ENCODE measurements at places on chromosomes 3 and 15.

DNA sequence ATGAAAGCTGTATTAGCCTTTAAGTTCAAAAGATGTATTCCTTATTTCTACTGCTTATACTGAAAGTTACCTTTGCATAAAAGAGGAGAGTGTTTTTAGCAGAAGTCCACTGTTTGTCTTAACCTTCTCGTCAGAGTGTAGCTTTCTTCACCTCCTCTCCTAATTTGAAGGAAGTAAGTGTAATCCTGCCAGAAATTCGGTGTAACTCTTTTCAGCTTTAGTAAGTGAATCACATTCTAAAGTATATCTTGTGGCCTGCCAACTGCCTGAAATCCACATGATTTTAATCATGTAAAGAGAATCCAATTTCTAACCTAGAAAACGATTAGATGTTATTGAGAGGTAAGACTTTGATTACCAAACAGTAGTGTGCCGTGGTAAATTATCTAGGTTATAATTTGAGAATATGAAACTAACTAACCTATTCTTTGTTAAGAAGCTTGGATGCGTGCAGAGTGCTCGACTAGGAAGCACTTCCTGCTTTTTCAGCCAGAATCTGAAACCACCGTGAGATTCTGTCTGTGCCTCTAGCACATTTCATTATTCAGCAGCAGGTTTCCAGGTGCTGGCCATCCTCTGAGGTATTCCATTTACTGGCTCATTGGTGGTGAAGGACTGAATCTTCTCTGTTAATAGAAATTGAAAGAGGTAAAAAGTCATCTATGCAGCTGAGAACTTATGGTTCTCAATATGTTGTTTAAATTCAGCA is 7.5 kb downstream of the GYG1 start:
- no peak for DNase-seq

GRCh38 chr15:50112488-50113186 is 6.4 kb downstream of the ATP8B4 start:
- no peak for DNase-seq

GRCh38 chr3:184228376-184229137 is 828 bp upstream of the VWA5B2 start:
- no peak for DNase-seq

DNA sequence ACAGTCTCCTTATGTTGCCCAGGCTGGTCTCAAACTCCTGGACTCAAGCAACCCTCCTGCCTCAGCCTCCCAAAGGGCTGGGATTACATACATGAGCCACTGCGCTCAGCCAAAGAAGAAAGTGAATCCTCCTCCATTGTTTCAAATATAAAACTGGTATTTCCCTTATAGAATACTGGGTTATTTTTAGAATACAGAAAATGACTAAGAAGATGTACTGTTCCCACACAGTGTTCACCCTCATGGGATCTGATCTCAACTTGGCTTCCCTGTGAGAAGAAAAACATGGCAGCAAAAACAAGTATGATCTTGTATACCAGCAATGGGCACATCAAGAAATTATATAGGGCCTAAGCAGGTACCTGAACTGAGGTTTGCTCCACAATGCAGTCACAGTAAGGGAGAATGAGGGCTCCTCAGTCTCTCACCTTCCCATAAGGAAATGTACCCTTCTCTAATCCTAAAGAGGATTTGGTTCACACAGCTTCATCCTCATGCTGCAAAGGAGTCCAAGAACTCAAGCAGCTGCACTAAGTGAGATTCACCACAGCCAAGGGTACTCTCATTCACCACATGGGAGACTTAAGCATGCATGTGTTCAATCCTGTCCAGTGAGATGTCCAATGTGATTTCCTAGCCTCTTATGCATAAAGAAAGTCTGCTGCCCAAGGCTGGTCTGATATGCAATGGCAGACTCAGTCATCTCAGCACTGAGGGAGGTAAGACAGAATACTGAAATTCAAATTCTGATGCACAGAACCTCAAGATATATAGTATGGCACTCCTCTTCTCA is 25.8 kb downstream of the USP4 start:
- no peak for DNase-seq

- DNase-seq: no peak
These were observed 32.8 kb downstream of the CFAP20DC start for GRCh38 chr3:59016930-59017616.

GRCh38 chr3:182729903-182730674 is 63.2 kb upstream of the ATP11B start:
- no peak for DNase-seq

- DNase-seq: no peak
These were observed 247.5 kb downstream of the NR1D2 start for GRCh38 chr3:24192469-24193056.

- no peak for DNase-seq
These were observed 103.8 kb downstream of the NR1D2 start for GRCh38 chr3:24048843-24049242.

- DNase-seq: no peak
These were observed 25.6 kb downstream of the ANXA2 start for GRCh38 chr15:60372227-60372626.

DNA sequence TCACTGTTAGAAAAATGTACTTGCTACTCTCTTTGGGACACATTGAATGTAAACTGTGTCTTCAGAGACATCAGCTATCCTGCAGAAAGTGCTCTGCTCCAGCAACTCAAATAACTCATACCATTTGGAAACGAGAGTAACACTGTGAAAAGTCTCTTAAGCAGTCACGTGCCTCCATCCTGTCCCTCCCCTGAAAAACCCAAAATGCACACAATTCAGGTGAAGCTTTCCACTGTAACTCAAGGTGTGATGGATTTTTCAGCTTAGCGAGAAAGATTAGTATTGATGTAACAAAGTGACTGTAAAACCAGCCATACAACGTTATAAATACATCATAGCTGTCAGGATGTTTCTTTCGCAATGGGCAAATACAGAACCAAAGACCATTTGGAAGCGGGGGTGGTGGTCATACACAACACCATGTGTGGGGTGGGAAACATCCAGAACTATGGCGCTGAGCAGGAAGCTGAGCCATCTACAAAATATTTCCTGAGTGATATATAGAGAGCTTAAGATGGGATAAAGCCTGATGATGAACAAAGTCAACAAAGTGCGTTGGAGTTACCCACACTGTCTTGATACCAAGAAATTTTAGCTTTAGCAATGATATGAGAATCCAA is 332.3 kb downstream of the FOXP1 start:
- no peak for DNase-seq

GRCh38 chr15:24856397-24857390 is 98.1 kb upstream of the SNRPN start:
- DNase-seq: no peak

DNA sequence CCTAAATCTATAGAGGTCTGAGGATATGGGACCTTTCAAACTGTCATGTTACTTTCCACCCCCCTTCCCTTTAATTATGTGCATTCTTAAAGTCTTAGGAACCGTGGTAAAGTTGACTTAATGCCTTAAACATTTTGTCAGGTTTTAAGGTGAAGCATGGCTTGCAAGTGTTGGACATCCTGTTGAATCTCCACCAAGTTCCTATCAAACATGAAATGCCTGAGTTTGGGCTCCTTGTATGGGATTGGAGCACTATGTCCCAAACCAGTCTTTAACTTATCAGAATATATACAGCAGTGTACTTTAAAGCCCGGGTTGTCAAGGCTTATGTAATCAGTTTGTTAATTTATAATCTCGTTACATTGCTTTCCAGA is 1.1 kb downstream of the SNRK start:
- DNase-seq: no peak

GRCh38 chr3:47536221-47536891 is 22.8 kb upstream of the ELP6 start:
- no peak for DNase-seq

GRCh38 chr3:171620825-171621434 is 160.7 kb upstream of the TNIK start:
- no peak for DNase-seq

GRCh38 chr3:79368403-79368802 is 399.4 kb downstream of the ROBO1 start:
- no peak for DNase-seq

DNA sequence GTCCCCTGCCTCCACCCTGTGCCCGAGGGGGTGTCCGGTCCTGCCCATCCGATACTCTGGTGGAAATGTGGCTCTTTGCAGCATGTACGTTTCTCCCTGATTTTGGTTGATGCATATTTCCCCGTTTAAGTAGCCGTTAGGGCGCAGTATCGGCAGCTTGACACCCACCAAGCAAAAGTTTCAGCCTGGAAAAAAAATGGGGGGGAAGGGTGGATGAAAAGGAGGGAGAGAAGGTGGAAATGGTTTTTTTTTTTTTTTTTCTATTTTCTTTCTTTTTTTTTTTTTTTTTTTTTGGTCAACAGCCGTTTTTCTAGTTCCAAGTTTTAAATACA is 1.3 kb downstream of the RAP2B start:
- DNase-seq: no peak

DNA sequence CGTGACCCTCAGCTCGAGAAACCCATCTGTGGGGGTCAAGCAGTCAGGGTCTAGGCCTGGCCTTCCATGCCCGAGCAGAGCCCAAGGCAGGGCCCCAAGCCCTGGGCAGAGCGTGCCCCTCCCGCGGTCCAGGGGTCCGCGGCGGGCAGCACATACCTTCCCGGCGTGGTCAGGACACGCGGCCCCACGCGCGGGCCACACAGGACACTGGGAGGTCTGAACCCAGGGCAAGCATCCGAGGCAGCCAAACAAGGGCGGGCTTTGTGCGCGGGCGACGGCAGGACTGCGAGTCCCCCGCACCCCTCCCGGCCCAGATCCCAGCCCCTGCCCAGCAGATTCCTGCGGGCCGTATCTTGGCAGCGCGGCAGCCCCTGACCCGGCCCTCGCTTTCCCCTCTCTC is 61.6 kb upstream of the ACAN start:
- no peak for DNase-seq

DNA sequence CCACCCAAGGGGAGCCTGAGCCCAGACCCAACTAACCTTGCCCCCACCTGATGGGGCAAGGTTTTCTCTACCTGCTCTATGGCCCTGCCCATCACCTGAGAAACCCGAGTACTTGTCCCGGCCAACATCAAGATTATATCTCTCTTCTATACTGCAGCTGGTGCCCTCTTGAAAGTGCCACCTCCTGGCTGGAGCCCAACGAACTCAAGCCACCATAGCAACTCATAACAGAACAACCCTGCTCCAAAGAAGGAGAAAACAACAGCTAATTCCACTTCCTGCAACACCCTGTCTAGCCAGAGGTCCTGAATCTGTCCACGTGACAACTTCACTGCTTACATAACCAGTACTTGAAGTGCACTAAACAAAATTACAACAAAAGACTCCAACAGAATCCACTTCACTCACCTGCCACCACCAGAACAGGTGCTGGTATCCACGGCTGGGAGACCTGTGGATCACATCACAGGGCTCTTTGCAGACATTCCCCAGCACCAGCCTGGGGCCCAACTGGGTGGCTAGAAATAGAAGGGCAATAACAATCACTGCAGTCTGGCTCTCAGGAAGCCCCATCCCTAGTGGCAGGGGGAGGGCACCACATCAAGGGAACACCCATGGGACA is 49.2 kb downstream of the PIERCE2 start:
- DNase-seq: no peak

- no peak for DNase-seq
These were observed 169.3 kb downstream of the ADAMTS17 start for GRCh38 chr15:100172356-100173024.

DNA sequence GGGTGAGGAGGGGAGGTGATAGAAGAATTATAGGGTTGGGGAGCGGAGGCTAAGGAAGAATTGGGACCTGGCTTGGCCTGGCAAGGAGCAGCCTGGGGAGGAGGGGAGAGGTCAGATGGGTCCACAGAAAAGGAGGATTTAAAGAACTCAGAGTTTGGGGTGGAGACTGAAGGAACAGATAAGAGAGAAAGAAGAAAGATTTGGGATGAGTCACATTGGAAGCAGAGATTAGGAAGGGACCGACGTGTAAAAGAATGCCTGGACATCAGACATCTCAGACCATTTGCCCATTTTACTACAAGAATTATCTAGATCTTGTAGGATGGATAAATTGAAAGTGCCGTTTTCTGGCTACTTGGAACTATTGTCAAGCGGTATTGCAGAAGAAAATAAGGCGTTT is 10.4 kb downstream of the TCAIM start:
- DNase-seq: no peak

Data from stimulated activated CD4-positive, alpha-beta T cell treated with anti-CD3 and anti-CD28 coated beads, TNF-alpha, amount 100 ng/mL, for 1 hour (primary cell).